ENCODE measurements at places on chromosomes 2 and 18.

DNA sequence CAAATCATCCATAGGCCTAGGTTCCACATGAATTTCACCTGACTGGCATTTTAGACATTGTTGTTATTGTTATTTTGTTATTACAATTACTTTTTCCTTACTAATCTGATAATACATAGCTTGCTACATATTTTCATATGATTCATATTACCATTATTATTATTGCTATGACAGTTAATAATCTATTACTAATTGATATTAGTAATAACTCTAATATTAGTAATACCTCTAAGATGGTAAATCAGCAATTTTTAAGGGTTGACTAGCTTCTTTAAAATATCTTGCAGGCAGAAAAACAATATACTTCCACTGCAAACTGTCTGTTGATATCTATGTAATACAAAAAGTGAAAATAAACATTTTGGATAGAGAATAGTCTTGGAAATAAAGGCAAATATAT lies 48.6 kb upstream of the UBE2E3 start:
- no peak for DNase-seq

GRCh38 chr18:51074605-51075004 lies 44.6 kb downstream of the SMAD4 start:
- no peak for DNase-seq

- peak; percentile 70 for DNase-seq
Measured at GRCh38 chr2:216371721-216372702, at the start of gene MARCHF4. TSS of gene MARCHF4 (minus strand) at chr2:216372483. CDS start at chr2:216370260, 2,223 bp downstream.

DNA sequence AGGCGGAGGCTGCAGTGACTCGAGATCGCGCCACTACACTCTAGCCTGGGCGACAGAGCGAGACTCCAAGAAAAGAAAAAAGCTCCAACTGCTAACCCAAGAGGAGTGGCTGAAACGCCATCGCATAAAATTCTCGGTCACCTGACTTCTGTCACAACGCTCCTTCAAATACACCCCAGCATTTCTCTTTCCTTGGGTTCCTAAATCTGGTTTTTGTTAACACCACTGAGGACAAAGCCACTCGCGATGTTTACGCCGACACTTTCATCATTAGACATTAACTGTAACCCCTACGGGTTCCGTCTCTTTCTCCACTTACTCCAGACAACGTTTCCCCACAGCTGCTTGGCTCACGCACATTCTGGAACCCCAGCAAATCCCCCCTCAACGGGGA lies 679 bp downstream of the CLK1 start:
- DNase-seq, result no peak

DNA sequence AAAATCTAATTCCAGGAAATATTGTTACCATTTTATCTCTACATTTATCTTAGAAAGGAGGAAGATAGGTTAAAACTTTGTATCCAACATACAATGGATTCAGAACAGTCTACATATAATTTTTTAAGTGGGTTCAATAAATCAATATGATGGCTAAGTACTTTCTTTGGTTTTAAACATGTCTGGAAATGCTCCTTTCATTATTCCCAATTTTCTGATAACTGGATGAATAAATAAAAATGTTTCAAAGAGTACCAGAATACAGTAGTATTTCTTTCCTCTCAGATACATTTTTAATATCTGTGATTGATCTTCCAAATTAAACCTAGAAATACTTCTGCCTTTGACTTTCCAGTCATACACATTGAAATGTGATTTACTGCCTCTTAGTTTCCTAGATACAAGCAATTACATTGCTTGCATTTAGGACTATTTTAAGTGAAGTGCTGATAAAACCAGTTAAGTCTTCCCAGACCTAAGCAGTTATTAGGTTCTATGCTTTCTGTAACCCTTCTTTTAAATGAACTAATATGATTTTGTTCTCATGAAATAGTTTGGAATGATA lies 283.5 kb downstream of the CCDC178 start:
- no peak for DNase-seq

DNA sequence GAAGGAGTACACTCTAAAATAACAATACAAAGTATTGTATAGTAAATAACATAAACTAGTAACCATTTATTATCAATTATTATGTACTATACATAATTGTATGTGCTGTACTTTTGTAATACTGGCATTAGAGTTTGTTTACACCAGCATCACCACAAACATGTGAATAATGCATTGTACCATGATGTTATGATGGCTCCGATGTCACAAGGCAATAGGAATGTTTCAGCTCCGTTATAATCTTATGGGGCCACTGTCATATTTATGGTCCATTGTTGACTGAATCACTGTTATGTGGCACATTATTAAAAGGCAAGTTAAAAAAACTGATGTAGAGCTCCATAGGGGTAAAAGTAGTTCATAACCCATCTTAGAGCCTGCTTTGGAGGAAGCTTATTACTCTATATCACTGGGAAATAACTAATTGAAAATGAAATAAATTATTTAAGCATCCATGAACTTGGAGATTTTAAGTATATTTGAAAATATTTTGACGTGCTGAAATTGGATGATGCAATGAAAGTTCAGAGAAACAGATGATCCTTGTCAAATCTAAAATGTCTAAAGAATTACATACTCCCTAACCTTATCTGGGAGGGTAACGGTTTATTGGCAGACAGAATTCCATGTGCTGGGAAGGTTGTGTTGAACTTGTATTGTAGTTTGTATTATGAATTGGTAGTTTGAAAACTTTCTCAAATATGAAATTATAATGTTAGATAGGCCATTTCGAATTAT lies 2.4 kb downstream of the SKA1 start:
- DNase-seq, result no peak

GRCh38 chr2:236718207-236718992 lies 148.8 kb downstream of the ACKR3 start:
- DNase-seq, result no peak

DNA sequence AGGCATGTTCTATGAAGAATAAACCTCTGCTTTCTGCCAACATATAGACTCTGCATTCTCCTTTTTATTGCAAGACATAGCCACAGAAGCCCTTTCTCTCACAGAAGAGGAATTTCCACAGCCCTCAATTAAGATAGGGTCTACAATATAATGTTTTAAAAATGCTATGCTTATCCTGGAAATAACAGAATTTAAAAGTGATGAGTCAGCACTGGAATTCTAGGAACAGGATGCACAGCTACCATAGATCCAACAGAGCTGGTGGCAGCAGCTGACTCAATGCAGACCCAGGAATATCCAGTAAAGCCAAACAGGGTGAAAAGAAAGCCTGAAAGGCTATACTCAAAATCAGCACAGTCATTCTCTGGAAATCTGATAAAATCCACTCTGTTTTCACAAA lies 866.9 kb downstream of the TRIB2 start:
- no peak for DNase-seq

DNA sequence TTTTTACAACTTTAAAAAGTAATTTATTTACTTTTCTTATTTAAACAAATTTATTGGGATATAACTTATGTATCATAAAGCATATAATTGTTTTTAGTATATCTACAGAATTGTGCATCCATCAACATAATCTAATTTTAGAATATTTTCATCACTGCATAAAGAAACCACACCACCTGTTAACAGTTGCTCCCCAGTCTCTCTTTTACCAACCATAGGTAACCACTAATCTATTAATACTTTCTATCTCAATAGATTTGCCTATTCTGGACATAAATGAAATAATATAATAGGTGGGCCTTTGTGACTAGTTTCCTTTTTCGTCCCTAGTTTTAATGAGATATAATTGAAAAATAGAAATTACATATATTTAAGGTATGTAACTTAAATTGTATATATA lies 90.6 kb downstream of the ADAM23 start:
- no peak for DNase-seq

DNA sequence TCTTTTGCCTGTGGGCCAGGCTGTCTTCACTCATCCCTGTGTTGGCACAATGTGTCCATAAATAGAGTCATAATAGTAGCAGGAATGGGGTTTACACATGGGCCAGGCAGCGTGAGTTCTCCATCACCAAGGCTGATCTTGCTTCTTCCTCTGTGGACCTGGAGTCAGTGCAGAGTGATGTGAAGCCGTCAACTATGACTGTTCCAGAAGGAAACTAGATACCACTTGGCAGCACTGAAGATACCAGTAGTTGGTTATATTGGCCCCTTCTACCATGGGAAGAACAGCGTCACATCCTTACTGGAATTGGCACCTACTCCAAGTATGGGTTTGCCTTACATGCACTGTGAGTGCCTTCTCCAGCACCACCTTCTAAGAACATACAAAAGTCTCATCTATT lies 30.2 kb downstream of the COPS8 start:
- DNase-seq, result no peak

DNA sequence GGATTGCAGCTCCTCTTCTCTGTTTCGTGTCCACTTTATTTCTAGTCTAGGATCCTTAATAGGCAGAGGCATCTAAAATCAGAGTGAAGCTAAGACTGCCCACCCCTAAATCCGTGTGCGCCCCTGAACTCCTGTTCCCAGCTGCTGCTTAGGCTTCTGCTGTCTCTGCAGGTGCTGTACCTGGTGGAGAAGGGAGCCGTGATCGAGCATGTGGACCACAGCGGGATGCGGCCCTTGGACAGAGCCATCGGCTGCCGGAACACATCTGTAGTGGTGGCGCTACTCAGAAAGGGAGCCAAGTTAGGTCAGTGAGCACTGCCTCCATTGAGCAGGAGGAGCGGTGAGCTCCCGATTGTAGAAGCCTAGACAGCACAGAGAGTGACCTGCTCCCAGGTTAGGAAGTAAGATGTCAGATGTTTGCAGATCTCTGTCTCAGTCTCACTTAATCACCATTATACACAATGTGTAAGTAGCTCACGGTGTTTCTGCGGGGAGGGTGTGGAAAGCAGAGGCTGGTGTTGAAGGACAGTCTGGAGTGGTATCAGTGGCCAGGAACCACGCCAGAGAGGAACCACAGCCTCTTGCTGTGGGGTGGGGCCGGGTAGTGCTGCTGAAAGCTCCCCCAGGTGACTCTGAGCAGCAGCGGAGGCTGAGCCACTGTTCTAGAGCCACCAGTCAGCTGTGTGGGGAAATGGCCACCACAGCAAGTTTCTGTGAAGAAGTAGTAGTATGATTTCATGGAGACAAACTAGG lies 62.3 kb downstream of the WDSUB1 start:
- DNase-seq, result no peak

DNA sequence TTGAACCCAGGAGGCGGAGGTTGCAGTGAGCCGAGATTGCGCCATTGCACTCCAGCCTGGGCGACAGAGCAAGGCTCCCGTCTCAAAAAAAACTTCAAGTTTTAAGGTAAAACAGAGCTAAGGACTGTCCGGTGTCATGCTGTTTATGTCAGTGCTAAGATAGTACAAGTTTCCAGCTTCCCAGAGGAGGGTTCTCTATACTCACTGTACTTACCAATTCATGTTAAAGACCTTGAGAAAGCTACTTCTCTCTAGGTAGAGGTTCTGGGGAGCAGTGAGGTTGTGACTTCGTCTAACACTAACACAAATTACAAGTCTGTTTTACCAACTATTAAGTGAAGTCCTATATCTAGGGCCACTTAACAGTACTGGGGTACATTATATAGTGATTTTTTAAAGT lies 18.8 kb downstream of the METTL21A start:
- DNase-seq, result no peak

DNA sequence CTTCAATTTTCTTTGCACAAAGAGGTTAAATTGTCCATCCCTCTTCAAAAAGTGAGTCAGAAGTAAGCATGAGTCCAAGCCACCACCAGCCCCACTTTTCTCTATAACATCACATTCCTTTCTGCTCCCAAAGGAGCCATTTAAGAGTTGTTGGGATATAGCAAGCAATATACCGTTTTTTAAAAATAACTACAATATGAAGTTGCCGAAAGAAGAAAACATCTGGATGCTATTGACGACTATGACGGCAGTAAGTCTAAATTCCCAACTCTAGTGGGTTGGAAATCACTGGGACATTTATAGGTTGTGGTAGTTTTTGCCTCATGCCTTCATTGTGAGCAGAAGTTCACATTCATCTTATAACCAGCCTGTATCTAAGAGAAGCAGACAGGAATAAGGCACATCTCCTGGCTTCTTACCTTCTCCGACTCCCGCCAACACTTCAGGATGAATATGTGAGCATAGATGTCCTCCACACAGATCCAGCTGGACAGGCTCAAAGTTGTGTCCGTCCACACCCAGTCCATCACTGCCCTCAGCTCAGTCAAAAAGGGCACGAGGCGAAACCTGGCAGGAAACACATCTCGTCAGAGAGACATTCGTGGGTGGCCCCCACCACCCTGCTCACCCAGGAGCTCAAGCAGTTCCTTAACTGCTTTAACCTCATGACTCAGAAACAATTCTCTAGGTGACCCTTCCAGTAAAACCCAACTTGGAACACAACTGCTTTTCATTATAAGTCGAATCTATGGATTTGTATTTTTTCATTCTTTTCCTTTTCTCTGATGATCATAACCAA lies 163.6 kb downstream of the NAPG start:
- no peak for DNase-seq

DNA sequence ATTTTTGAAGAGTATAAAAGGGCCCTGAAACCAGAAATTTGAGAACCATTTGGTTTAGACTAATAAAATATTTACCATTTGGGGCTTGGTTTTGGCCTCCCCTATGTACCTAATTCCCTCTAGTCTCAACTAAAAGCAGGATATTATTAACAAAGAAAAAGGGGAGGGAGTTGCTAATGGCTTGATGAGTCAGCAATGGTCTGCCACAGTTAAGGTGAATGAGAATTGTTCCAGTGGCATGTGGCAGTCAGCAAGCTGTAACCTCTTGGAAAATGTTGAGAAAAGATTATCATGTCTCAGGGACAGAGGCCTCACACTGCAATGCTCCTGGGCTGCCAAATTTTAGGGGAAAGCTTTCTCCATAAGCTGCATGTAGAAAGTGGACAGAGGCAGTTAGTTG lies 20.1 kb upstream of the SLC39A10 start:
- no peak for DNase-seq

GRCh38 chr2:191245869-191246531 lies 796 bp downstream of the MYO1B start:
- DNase-seq, result peak; percentile 18

DNA sequence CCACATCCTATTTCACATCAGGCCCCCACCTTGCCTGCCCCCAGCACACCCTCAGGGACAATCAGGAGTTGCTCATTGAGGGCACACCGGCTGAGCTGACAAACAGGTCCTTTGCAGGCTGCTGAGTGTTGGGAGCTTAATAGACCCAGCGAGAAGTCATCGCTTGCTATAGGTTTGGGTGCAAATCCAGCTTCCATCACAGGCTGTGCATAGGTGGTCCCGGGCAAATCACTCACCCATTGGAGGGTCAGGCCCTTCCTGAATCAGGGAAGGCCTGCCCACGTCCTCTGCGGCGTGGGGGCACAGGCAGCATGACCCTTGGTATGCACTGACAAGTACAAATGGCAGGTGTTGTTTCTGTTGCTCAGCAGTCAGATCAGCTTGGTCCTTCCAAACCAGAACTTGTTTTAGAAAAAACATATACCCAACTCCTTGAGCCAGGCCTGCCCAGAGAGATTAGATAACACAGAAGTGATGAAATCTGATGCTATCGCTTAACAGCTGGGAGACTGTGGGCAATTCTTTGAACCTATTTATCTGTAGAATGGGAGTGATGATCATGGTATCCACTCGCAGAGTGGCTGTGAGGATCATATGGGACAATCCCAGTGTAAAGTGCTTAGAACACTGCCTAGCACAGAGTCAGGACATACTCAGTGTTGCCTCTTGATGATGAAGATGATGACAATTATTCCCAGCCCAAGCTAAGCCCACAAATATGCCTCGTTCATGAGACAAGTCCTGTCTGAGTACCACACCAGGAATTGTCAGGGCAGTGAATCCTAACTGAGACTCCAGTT lies 34.9 kb downstream of the SMAD7 start:
- DNase-seq, result no peak

- no peak for DNase-seq
Measured at GRCh38 chr2:5932556-5933469, 240.6 kb downstream of the SOX11 start.

GRCh38 chr2:67733517-67733916 lies 329.3 kb downstream of the C1D start:
- DNase-seq, result peak; percentile 12

All from GM13977 (cell line).